ENCODE measurements at places on chromosomes 4 and X. TPM values are rescaled to one million over a fixed set of nuclear protein-coding genes. Genes with fewer than 3 reads are reported as not detected.

CMC4 gene
- 9.9 TPM for total RNA-seq

GRCh38 chr4:2800691-2801596 lies 8.1 kb downstream of the SH3BP2 start:
- peak; percentile 74 for DNase-seq

- no peak for DNase-seq
These were observed 1.0 kb downstream of the TRMT44 start for GRCh38 chr4:8441499-8442091.

DNA sequence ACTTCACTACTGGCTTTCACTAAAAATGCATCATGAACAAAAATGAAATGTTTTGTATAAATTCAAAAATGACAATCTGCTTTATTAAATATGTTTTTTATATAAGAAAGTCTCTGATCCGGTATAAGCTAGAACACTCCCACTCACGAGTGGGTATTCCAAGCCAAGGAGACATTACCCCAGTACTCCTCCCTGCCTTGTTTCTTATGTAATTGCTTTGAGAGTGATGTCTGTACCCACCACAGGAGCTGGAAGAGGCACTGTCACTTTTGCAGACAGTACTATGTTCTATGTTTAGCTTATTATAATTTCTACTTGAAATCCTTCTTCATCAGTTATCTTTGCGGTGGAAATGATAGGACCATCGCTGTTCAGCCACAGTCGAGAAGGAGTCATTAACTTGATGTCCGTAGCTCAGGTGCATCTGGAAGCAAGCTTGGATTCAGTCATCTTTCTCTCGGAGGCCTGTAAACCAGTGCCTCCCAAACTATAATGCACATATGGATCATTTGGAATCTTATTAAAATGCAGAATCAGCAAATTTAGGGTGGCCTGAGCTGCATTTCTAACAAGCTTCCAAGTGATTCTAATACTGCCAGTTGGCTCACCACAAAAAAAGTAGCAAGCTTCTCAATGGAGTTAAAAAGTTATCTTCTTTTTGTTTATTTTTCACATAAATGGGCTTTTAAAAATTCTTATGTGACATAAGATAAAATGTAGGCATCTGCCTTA lies 396.4 kb downstream of the GRIA2 start:
- DNase-seq, result no peak

- no peak for DNase-seq
These were observed at the start of gene EGF for GRCh38 chr4:109912706-109913595. Gene EGF (plus strand): TSS chr4:109912883. CDS start chr4:109913336, 453 bp downstream.

GRCh38 chrX:14508025-14508690 lies 21.2 kb upstream of the GLRA2 start:
- DNase-seq, result no peak

GRCh38 chrX:113473418-113473817 lies 632.8 kb upstream of the AMOT start:
- DNase-seq, result no peak

DNA sequence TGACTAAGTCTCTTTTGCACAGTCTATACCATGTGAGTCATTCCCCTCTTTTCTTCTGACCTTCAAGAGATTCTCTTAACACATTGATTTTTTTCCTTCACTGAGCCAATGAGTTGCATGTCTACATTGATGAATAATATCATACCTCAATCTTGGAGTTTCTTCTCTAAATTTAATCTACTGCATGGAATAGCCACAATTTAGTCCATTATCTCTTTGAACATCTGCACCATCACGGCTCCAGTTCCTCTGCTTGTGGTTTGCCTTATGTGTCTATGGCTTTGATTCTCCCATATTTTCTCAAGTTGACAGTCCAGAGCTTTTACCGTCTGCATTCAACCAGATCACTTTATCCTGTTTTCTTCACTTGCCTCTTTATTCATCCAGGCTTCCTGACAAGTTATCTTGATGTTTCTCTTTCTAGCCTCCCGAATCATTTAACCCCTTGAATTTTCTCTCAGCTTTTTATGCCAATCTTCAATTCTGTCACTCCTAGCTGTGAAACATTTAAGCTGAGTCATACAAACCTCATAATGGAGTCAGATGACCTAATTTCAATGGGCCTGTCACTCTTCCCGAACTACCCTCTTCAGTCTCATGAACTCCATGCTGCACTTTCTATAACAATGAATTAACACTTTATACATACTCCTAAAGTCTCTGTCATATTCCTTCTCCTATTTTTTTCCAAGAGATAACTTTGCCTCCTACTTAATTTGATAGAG lies 222.3 kb downstream of the CPE start:
- DNase-seq, result no peak

DNA sequence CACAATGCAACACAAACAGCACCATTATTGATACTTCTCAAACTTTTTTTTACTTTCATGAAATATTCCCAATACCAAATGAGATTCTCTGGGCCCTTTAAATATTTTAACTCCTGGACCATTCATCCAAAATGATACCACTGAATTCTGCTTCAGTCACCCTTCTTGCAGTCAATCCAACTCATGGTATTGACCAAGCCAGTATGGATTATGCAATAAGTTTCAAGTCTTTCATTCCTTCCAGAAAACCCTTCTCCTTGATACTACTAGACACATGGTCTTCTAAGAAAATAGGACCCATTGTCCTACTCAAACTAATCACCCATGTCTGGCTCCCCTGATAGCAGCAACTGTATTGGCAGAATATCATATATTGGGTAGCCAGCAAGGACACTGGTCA lies 23.0 kb downstream of the ZNF721 start:
- no peak for DNase-seq
